ENCODE measurements at places on chromosomes 7 and 10.

DNA sequence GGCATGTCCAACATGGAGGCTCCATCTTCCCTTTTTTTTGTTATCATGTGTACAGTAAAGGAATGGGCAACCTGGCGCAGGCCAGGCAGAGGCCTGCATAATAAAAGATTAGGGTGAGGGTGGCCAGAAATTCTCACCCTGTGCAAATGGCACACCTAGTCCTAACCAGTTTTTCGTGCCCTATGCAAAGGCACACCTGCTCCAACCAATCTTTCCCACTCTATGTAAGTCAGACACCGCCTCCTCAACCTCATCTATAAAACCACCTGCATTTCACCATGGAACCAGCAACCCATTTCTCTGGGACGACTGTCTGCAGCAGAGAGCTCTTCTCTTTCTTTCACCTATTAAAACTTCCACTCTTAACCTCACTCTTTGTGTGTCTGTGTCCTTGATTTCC is 16.1 kb downstream of the TBATA start:
- DNase-seq, result no peak

DNA sequence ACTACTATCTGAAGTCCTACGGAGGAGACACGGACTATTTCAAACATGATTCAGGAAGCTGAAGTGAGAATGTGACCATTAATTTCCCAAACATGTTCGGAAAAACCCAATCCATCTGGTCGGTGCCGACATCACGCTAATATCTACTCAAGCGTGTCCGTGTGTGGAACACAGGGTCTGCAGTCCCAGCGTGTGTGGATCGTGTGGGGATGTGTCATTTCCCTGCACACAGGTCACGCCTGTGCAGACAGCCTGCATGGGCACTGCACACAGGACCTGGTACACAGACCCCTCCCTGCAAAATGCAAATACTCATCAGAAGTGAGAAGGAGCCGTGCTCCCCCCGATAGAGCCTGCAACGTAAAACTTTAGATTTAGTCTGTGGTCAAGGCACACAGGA is 57.8 kb downstream of the CARD11 start:
- DNase-seq, result no peak

GRCh38 chr10:14667280-14667679 is 107.4 kb downstream of the FAM107B start:
- DNase-seq, result no peak

DNA sequence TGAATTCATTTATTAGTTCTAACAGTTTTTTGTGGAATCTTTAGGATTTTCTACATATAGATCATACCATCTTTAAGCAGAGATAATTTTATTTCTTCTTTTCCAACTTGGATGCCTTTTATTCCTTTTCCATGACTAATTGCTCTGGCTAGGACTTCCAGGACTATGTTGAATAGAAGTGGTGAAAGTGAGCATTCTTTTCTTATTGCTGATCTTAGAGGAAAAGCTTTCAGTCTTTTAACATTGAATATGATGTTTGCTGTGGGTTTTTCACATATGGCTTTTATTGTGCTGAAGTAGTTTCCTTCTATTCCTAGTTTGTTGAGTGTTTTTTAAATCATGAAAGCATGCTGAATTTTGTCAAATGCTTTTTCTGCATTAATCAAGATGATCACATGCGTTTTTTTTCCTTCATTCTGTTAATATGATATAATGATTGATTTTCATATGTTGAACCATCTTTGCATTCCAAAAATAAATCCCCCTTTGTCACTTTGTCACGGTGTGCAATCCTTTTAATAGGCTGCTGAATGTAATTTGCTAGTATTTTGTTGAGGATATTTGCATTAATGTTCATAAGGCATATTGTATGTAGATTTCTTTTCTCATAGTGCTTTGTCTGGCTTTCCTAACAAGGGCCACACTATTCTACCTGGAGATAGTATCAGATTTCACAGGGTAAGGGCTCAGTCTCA is 92.9 kb downstream of the ZNF467 start:
- DNase-seq, result no peak

DNA sequence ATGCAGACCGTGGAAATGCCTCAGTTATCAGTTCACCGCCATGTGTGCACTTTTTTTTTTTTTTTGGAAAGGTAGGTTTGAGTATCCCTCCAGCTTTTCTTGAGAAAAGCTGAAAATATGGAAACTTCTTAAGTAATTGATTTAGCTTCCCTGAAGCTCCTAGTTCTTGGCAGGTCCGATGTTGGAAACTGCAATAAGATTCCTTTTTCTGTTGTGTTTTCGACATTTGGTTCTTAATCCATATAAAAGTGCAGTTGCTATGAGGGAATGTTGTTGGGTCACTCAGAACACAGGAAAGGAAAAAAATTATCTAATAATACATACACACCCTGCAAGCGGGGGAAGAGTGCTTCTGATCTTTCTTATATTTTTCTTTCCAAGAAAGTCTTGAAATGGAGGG is 665.2 kb downstream of the INHBA start:
- no peak for DNase-seq

DNA sequence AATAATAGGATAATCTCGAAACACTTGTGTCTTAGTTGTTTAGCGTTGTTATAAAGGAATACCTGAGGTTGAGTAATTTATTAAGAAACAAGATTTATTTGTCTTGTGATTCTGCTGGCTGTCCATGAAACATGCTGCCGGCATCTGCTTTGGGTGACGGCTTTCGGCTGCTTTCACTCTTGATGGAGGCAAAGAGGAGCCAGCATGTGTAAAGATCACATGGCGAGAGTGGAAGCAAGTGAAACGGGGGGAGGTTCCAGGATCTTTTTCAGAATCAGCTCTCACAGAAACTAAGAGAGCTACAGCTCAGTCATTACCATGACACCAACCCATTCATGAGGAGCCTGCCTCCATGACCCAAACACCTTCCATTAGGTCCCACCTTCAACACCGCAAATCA is 402.8 kb downstream of the CDC14C start:
- DNase-seq, result no peak

GRCh38 chr7:33937871-33938270 is 32.5 kb downstream of the BMPER start:
- DNase-seq, result no peak

DNA sequence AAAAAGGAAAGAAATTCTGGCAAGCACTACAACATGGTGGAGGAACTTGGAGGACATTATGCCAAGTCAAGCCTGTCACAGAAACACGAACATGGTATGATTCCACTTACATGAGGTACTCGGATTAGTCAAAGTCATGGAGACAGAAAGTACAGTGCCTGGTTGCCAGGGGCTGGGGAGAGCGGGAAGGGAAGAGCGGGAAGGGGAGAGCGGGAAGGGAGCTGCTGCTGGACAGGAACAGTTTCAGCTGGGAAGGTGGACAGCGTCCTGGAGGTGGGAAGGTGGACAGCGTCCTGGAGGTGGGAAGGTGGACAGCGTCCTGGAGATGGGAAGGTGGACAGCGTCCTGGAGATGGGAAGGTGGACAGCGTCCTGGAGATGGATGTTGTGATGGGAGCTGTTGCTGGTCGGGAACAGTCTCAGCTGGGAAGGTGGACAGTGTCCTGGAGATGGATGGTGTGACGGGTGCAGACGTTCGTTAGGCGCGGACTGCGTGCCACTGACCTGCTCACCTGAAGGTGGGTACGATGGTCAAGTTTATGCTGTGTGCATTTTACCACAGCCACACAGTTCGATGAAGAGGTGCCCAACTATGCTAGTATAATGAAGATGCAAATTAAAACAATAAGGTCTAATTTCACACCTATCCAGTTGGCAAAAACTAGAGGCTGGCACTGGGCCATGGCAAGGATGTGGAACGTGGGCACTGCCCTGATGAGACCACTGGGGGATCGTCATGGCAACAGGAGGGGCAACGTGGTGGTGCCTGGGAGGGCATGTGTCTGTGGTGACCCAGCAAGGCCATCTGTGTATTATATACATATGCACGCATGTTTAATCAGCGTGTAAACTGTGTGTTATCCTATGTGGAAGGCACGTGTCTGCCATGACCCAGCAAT is 103.8 kb downstream of the NKX6-2 start:
- no peak for DNase-seq

DNA sequence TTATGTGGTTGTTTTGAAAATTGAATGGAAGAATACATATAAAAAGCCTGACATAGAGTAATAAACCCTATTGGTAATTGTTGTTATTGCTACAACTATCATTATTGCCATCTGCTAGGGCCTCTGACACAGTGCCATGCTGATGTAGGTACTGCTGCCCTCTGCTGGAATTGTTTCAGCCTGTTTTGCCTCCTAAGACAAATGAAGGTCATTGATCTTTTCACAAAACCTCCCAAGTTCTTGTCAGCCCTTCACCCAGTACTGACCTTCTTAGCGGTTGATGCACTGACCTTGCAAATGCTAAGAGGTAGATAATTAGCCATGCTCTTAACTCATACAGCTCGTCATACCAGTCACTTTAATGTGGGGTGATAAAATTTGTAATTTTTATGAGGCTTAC is 975.2 kb downstream of the SORCS1 start:
- DNase-seq, result no peak

GRCh38 chr7:32532086-32532485 is 36.8 kb downstream of the AVL9 start:
- DNase-seq, result no peak

- DNase-seq, result peak; percentile 22
Measured at GRCh38 chr7:87152897-87153641, 816 bp downstream of the DMTF1 start.

GRCh38 chr7:910441-910861 is 34.1 kb downstream of the GET4 start:
- no peak for DNase-seq

DNA sequence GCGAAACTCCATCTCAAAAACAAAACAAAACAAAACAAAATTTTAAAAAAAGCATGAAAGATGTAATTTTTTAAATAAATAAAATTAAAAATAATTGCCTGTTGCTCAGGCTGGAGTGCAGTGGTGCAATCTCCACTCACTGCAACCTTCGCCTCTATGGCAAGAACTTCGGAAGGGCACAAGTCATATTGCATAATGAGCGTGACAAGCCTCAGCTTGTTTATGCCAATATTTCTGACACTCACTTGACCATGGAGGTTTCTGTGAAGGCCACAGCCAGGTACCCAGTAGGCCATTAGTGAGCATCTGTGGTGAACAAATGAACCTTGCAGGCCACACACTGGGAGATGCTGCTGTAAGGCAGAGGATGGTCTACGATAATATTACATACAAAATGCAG is 106.1 kb upstream of the KMT2C start:
- DNase-seq, result no peak

Data from activated T-helper 1 cell treated with anti-CD3 and anti-CD28 coated beads, Interleukin-12 subunit alpha, Interleukin-12 subunit beta, Interleukin-2, Interleukin-4 antibody, amounts not matched to agents 30 ng/mL and 10 ng/mL and 1 ng/mL, durations not matched to agents 14 hours and 24 hours and 36 hours (primary cell).